ENCODE measurements at places on chromosomes 2 and 18.

DNA sequence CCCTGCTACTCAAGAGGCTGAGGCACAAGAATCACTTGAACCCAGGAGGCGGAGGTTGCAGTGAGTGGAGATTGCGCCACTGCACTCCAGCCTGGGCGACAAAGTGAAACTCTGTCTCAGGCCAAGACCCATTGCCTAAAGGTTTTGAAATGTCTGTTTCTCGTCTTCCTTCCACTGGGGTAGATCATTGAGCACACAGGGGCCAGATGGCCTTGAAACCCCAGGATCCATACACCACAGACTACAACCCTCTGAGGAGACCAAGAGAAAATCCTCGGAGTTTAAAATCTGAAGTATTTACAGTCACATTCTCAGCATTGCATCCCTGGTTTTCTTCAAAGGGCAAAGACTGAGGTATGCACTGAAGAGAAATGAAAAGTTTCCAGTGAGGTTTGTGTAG, 7.1 kb upstream of the EPAS1 start:
- DNase-seq = no peak

GRCh38 chr2:47019532-47019931, 103.9 kb upstream of the MCFD2 start:
- DNase-seq = no peak

GRCh38 chr2:230974096-230974913, 21.6 kb upstream of the SPATA3 start:
- DNase-seq = no peak

DNA sequence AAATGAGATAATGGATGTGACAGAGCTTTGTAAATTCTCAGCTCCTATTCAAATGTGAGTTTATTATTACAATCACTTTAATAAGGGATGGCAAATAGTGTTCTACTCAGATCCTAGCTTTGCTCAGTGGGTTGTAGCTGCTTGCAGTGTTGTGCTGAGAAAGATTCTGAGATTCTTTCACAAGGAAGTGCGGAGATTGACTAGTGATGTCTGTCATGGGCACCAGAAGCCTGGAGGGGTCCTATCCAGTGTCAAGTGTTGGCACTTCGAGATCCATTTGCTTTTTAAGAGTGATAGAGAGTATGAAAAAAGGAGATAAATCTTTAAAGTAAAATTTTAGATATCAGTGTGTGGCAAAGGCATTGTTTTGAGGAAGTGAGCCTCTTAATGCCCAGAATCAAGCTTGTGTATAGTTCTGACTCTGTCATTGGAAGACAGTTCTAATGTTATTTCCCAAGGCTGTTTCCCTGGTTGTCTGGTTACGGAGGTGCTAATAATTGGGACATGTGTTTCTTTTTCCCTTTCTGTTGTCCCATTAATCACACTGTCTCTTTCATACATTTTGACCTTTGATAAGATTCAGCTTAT, 181.7 kb upstream of the SPRED2 start:
- DNase-seq = no peak

GRCh38 chr2:86398500-86399474, 42.4 kb upstream of the KDM3A start:
- DNase-seq = no peak

DNA sequence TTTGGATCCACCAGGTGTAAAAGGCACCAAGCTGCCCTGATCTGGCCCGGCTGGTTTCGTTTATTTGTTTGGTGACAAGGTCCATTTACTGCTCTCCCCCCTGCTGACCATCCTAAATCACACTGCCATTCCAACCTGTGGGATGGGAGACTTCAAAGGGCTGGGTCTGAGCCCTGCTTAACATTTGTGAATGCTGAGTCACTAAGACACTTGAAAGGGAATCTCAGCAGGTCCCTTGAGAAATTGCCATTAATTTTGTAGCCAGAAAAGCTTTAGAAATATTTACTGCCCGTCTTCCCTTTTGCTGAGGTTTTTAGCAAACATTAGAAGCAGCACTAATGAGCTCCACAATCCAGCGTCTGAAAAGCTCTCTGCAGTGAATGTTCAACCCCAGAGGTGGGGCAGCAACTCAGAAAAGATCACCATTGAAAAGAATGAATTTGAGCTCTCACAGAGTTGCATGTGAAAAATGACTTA, 133.8 kb downstream of the ARL4C start:
- no peak for DNase-seq

DNA sequence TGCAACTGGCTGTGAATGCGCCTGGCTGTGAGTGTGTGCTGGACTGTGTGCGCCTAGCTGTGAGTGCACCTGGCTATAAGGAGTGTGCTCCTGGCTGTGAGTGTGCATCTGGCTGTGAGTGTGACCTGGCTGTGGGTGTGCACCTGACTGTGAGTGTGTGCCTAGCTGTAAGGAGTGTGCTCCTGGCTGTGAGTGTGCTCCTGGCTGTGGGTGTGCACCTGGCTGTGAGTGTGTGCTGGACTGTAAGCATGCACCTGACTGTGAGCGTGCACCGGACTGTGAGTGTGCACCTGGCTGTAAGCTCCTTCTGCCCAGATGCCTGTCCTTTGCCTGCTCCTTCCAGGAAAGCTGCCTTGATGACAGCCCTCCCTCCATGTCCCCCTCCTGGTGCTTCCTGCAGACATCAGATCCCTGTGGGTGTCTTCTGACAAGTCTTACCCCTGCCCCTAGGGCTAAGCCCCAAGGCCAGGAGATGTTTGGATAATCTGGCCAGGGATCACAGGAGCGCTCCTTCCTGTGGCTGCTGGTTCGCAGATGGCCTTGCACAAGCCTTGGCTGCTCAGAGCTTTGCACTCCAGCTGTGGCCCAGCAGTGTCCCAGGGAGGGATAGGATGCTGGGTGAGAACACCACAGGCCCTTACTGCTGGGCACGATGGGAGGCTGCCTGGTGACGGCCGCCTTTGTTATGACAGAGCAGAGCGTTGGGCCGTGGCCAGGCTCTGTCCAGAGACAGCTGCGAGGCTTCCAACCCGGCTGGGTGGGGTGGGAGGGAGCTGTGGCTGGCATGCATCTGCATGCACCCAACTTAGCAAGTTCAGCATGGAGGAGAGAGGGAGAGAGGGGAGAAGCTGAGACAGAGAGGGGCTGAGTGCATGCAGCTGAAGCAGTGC, 89.9 kb downstream of the GLI2 start:
- DNase-seq = peak; percentile 85

DNA sequence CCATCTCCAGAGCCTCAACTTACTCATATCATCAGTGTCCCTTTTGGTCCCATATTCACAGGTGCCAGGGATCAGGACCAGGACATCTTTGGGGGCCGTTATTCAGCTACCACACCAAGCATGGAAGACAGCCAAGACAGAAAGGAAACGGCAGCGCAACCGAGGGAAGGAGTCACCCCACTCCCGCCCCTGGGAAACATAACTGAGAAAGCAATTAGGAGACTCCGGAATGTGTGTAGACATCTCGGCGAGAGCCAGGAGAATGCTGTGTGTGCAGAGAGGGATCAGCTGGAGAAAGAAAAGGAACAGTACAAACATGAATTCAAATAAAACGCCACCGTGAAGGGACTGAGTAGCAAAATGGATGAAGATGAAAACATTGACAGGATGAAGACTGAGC, 13.4 kb upstream of the BOK start:
- DNase-seq = no peak

DNA sequence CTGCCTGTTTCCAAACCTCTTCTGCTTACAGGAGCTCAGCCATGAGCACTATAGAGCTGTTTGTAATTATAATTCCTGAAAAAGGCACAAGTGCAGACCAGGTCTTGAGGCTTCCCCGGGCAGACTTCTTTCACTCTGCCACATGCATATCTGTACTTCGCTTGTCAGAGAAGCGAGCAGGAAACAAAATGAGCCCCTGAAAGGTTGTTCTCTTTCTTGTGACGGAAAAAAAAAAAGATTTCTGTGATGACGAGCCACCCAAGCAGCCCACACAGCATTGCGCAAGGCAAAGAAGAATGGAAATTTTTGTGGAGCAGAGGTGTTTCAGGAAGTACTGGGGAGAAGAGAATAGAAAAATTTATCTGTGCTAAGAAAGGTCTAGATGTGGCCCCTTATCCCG, 54.0 kb upstream of the LINC00305 start:
- peak; percentile 15 for DNase-seq

GRCh38 chr2:105883911-105884694, 139.4 kb downstream of the NCK2 start:
- DNase-seq = no peak

- no peak for DNase-seq
These were observed 80.9 kb downstream of the VWA3B start for GRCh38 chr2:98167916-98168315.

GRCh38 chr2:100745604-100746003, 74.3 kb upstream of the NPAS2 start:
- peak; percentile 24 for DNase-seq

GRCh38 chr2:217316743-217317142, 456.9 kb upstream of the TNP1 start:
- DNase-seq = no peak

GRCh38 chr2:149314687-149315086, 15.7 kb upstream of the LYPD6 start:
- DNase-seq = no peak

GRCh38 chr18:56696966-56697365, 45.8 kb downstream of the WDR7 start:
- no peak for DNase-seq

GRCh38 chr2:232877940-232878511, 8.0 kb downstream of the SNORC start:
- peak; percentile 29 for DNase-seq

DNA sequence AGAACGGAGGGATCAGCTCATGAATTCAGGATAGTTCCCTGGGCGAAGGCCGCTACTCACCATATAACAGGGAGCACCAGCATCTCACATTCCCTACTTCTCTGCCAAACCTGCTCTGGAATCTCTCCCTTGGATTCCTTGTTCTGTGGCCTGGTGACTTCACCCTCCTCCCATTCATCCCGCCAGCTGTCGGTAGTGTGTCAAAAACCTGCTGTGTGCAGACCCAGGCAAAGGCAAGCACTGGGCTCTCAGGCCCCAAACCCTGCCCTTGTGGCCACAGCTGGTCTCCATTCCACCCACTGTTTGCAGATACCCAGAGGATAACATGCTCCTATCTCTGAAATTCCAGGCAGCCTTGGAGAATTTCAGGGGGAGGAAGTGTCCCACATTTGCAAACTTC, 151.6 kb downstream of the CAPN13 start:
- no peak for DNase-seq

- no peak for DNase-seq
These were observed 823 bp upstream of the GORASP2 start for GRCh38 chr2:170928036-170928823.

- no peak for DNase-seq
These were observed 271.2 kb upstream of the SETBP1 start for GRCh38 chr18:44409515-44409914.

- no peak for DNase-seq
These were observed 4.1 kb downstream of the TRIB2 start for GRCh38 chr2:12720754-12721378.

DNA sequence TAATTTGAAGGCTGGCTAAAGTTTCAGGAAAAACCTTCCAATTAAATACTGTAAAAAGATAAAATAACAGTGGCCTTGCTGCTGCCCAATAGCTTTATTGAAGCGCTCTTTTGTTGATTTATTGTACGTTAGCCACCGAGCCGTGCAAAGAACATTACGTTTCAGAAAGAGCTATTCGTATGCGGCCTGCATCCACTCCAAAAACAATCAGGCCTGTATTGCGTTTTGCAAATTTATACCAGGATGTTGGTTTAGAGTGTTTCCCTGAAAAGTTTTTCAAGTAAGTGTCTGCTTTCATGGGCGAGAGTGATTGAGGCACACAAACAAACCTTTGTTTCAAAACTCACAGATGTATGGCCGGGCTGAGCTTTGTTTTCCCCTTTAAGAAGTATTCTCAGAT, 257.2 kb upstream of the SALL3 start:
- peak; percentile 31 for DNase-seq

DNA sequence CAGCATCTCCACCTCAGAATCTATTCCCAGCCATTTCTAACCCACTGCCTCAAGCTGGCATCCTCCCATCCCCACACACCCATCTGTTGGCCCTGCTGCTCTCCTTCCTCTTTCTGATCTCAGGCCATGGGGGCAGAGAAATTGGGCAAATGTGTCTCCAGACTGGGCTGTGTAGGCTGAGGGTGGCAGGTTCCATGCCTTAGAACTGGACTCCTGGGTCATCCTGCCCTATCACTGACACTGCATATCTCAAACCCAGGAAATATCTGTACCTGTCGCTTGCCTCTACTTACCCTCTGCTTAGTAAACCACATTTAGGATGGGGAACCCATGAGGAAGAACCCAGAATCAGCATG, 1.8 kb downstream of the WNT10A start:
- no peak for DNase-seq

GRCh38 chr2:189406586-189407233, 34.6 kb upstream of the WDR75 start:
- DNase-seq = no peak

GRCh38 chr2:227179988-227180685, 15.7 kb downstream of the COL4A3 start:
- no peak for DNase-seq

- no peak for DNase-seq
These were observed 52.7 kb downstream of the CMPK2 start for GRCh38 chr2:6812857-6813530.

DNA sequence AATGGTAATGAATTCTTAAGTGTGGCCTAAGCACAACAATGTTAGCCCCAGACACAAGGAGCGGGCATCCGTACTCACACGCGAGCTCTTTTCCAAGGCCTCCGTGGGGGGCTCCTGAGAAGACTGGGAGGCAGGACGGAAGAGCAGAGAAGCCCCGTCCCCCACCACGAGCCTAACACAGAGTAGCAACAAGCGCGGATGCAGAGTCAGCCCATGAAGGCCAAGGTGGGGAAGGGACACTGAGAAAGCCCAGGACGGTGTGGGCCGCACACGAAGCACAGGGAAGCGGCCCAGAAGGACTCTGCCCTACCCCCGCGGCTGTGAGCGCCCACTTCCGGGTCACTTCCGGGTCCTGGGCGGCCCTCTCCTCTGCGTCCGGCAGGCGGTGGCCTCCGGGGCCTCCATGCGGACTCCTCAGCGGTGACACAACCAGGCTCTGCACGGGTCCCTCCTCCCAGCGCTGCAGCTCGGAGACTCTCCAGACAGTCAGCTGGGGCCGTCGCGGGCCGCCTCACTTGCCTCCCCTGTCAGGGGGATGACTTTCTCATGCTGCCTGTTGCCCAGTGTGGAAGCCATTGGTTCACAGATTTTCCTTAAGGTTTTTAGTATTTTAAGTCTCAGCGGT, 151.5 kb downstream of the MTCL1 start:
- no peak for DNase-seq

GRCh38 chr18:13300029-13300428, 81.5 kb downstream of the LDLRAD4 start:
- no peak for DNase-seq

GRCh38 chr2:1538663-1539062, 125.4 kb downstream of the TPO start:
- no peak for DNase-seq

- no peak for DNase-seq
These were observed 27.9 kb upstream of the GALNT5 start for GRCh38 chr2:157229572-157229971.

DNA sequence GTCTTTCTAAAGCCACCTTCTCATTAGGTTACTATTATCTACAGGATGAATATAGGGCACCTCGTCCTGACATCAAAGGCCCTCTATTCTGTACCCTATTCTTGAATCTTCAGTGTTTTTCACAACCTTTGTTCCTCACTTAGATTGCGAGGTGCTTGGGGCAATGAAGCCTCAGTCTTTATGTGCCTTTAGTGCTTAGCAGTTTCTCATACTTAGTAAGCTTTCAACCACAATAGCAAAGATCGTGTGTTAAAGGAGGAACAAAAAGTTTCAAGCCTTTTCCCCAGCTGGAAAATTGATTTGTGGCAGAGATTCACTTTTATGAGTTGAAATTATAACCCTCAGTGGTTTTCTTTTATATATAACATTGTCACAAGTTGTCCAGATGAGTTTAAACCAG, 226.9 kb downstream of the MYO3B start:
- no peak for DNase-seq

- no peak for DNase-seq
These were observed 151.2 kb downstream of the PRPF40A start for GRCh38 chr2:152565884-152566727.

Measured in head of caudate nucleus (tissue), 42 donors.